Panc1 (cell line): ENCODE measurements at places on chromosomes 7 and 10.

GRCh38 chr10:119116326-119116951 lies 12.5 kb downstream of the DENND10 start:
- DNase-seq = no peak

DNA sequence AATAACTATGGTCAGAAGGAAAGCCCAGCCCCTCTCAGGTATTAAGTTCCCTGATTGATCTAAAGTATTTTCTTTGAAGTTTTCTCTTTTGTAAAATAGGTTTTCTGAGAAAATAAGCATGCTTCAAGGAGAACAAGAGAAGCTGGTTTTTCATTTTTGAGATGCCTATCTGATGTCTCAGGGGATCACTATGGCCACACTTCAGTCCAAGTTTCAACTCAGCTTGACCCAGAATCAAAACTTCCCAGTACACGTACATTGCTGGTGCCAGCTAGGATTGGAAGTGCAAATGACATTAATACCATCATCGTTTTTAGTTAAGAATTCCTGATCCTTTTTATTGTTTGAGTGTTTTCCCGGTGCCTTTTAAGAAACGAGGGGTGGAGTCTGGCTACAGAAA lies 7.2 kb downstream of the ITIH5 start:
- no peak for DNase-seq

- DNase-seq = no peak
These were observed 76.9 kb downstream of the ADARB2 start for GRCh38 chr10:1660386-1660785.

DNA sequence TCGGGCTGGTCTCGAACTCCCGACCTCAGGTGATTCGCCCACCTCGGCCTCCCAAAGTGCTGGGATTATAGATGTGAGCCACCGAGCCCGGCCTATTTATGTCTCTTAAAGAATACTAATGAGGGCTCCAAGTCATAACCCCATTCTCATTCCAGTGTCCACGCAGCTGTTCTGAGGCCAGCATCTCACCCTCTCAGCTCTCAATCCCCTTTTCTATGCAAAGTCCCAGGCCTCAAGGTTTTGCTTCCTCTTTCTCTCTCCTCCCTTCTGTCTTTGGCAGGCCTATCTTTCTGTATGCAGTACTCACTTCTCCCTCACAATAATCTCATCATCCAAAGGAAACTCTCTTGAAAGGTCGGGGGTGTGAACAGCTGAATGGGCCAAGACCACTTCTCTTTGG lies 28.0 kb upstream of the VSIR start:
- DNase-seq = no peak

DNA sequence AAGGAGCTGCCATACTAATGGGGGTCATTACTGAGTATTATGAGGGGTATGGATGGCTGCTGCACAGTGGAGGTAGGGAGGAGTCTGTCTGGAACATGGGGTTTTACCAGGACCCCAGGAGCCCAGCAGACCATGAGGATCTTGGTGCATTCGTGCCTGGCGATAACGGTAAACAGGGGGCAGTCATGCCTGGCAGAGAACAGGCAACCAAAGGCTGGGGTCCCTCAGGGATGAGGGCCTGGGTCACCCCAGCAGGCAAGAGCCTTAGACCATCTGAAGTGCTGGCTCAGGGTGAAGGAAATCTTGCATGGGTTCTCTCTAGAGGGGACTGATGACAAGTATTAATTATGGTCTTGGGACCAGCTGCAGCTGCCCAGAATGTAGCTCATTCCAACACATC lies 46.1 kb downstream of the MYL10 start:
- no peak for DNase-seq

- DNase-seq = no peak
These were observed 41.0 kb downstream of the UBE2H start for GRCh38 chr7:129911790-129912189.

DNA sequence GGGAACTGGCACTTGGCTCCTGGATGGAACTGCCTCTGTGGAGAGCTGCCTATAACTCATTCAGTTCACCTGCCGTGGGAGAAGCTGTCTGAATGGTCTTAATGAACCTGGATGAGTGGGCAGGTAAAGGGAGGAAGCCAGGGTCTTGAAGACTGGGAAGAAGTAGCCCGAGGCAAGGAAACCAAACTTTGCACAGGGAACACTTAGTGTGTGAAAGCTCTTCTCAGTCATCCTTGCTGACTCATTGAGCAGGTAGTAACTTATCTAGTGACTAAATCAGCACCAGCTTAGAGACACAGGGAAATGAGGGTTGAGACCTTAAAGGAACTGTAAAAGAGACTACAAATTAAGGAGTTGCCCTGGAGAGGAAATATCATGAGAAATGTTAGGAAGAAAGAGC lies 9.9 kb downstream of the LRRC4 start:
- no peak for DNase-seq

- DNase-seq = no peak
These were observed 79.8 kb downstream of the CLEC2L start for GRCh38 chr7:139603282-139603681.

DNA sequence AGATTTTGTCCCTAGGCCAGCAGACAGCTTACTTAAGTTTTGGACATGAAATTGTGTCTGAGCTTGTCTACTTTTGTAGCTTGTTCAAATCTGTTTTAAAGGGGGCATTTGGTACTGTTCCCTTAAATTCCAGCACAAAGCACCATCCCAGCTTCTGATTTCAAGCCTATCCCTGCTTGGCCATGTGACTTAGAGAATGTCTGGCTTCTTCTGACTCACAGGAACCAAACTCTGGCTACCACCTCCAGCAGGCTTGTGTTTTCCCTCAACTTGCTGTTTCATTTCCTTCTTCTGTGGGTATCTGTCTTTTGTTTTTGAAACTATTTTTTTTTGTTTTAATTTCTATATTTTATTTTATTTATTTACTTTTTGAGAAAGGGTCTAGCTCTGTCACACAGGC lies 97.9 kb upstream of the FZD8 start:
- no peak for DNase-seq

DNA sequence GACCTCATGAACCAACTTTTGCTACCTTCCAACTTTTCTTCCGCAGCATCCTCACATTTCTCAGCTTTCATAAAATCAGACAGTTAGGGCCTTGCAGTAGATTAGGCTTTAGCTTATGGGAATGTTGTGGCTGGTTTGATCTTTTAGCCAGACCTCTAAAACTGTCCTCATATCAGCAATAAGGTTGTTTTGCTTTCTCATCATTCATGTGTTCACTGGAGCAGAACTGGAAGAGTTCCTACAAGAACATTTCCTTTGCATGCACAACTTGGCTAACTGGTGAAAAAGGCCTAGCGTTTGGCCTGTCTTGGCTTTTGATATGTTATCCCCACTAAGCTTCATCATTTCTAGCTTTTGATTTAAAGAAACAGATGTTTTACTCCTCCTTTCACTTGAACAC lies 130.0 kb upstream of the LRRTM3 start:
- no peak for DNase-seq

DNA sequence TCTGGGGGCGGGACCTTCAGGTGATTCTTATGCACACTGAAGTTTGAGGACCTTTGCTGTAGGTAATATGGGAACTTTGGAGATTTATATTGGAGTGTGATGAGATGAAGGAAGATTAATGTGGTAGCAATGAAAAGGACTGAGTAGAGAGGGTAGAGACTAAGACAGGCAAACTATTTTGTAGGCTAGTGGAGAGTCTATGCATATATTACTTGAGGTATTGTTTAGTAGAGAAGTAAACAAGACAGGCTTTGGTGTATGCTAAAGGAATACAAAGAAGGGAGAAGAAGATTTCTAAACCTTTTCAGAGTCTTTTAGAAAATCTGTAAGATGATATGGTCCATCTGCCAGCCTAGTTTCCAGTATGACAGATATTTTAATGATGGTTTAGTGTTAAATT lies 129.1 kb downstream of the EXOC4 start:
- no peak for DNase-seq

GRCh38 chr7:29091715-29092114 lies 54.6 kb downstream of the CPVL start:
- no peak for DNase-seq

DNA sequence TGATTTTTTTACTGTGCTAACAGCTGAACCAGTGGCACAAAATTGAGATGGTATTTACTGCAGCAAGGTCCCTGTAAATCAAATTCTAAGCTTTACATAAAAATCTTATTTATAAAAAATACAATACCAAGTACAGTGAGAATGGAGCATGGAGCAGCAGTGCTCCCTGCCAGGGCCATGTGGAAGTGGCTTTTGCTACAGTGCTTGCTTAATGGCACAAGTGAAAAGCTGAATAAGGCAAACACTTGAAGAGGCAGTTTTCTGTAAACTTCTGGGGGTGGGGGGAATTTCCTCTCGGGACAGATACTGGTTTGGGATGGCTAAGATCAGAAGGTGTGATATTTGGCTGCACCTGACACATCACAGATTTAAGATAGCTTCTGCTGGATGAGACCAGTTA lies 27.5 kb downstream of the AP3M1 start:
- DNase-seq = no peak

DNA sequence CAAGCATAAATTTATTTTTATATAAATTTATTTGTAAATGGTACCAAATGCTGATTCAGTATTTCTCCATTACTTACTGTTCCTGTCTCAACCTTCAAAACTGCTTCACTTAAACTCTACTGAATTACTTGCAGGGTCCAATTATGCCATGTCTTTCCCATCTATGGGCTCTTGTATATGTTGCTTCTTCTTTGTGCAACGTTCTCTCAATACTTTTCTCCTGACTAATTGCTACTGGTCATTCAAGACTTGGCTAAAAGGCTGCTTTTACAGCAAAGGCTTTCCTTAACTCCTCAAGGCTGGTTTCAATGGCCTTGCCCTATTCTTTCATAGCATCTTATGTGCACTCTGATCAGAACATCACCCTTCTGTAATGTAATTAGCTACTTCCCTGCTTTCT lies 67.9 kb downstream of the RNLS start:
- no peak for DNase-seq

GRCh38 chr7:24611130-24611529 lies 37.9 kb downstream of the PALS2 start:
- no peak for DNase-seq

DNA sequence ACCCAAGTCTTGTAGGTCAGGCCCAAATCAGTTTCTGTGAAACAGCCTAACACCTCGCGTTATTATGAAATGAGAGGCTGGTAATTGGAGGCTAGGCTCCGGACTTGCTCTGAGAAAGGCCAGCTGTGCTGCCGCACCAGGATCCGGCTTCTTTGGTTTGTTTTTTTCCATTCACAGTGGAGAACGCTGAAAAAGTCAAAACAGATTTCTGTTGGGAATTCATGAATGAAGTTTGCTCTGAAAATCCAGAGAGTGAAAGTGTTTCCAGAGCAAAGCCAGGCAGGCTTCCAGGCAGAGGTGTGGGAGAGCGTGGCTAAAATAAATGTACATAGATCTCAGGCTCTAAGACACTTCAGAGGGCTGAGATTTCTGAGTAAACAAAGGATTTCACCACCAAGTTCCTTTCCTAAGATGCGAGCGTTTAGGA lies 240.1 kb downstream of the TRIL start:
- no peak for DNase-seq

- DNase-seq = no peak
These were observed 223.0 kb downstream of the ELFN1 start for GRCh38 chr7:1893036-1893435.

DNA sequence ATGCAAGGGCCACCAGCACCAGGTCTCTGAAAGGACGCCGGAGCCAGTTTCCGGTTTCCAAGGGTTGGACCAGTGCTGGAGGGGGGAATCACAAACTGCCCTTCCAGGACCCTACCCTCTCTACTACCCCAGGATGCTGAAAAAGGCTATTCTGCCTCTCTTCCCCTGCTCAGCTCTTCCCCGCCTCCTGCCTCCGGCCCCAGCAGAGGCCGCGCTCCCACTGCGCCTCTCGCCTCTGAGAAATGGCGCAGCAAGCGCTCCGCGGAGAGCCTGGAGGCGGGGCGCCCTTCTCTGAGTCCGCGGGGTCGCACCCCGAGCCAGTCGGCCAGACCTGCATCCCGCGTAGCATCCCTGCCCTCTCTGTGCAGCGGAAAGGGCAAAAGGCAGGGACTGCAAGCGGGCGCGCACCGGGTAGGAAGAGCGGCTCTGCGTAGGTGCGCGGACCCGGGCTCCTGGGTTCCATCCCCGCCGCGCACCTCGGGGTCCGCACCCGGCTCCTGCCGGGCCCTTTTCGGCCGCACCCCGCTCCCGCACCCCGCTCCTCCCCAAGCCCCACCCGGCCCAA lies 476 bp upstream of the RET start:
- DNase-seq = no peak

DNA sequence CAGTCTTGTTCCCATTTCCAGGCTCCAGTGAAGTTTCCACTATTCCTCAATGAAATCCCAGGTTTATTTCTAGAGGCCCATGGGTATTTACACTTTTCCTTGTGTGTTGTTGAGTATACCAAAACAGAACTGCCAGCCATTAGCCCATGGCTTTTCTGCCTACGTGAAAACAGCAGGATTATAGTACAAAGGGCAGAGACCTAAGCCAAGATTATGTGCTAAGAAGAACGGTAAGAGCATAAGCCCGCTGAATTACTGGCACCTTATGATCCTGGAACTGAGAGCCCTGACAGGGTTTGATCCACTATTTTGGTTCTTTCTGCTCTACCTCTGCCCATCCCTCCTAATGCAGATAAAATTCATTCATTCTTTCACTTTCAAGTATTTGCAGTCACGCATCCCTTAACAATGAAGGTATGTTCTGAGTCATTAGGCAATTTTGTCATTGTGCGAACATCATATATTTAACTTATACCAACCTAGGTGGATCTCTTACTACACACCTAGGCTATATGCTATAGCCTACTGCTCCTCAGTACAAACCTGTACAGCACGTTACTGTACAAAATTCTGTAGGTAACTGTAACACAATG lies 16.0 kb downstream of the SEMA3C start:
- DNase-seq = no peak

DNA sequence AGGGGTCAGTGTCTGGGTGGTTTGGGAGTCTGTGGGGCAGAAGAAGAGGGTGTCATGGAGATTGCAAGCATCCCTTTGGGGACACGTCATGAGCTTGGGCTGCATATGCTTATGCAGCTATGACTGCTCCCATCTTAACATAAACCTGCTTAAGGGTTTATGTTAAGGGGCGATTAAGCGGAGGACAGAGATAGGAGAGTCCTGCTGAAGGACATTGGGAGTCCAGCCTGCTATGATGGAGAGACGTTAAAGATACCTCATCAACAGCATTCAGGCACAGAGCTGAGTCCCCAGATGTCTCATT lies 76.8 kb upstream of the AKR1E2 start:
- DNase-seq = no peak

DNA sequence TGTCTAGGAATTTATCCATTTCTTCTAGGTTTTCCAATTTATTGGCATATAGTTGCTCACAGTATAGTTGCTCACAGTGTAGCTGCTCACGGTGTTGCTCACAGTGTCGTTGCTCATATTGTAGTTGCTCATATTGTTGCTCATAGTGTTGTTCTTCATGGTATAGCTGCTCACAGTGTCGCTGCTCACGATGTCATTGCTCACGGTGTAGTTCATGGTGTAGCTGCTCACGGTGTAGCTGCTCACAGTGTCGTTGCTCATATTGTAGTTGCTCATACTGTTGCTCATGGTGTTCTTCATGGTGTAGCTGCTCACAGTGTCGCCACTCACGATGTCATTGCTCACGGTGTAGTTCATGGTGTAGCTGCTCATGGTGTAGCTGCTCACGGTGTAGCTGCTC lies 7.7 kb upstream of the PRKAR1B start:
- DNase-seq = no peak
